ENCODE measurements at places on chromosomes 2 and 18.

- DNase-seq: no peak
Measured at GRCh38 chr18:519019-519879, 18.7 kb upstream of the COLEC12 start.

GRCh38 chr2:111702119-111702803, 181.7 kb downstream of the ANAPC1 start:
- peak; percentile 67 for DNase-seq

DNA sequence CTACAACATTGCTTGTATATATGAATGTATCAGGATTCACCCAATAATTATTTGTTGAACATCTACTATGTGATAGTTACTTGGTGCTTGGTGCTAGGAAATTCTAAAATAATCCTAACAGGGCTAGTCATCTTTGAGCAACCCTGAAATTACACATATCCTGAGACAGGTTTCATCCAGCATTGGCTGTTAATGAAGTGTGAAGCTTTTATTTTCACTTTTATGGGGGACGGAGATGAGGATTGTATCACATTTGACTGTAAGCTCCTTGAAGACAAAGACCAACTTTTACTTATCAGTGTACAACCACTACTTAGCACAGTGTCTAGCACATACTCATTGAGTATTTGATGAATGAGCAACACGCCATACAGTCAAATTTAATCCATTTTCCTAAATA, 6.8 kb upstream of the GALM start:
- DNase-seq: no peak

GRCh38 chr2:28662468-28663181, 89.0 kb upstream of the PPP1CB start:
- no peak for DNase-seq

- no peak for DNase-seq
Measured at GRCh38 chr2:231923951-231924888, 2.0 kb downstream of the NPPC start.

GRCh38 chr2:19675003-19675629, 226.7 kb downstream of the TTC32 start:
- DNase-seq: no peak

DNA sequence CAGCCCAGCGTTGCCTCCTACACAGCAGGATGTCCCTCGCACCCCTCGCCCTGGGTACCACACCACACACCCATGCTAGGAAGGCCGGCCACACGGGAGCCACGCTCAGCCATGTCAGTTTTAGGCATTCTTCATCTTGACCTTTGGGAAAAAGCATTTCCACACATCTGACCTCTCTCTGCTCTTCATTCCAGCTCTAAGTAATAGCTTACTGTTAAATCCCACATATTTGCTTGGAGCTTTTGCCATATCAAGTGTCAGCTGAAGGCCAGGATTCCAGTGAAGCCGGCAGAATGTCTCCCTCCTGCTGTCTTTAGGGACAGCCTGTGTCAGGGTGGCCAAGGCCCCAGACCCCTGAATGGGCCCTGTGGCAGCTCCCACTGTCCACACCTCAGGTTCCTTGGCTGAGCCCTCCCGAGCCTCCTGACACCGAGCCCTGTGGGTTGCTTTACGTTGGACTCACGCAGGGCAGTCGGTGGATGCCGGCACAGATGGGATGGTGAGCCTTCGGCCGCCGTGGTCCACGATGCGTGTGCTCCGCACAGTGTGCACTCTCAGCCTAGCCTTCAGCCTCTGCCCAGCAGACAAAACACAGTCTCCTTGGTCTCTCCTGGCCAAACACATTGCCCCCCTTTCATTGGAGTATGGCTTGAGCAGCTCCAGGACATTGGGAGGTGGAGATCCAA, 202.0 kb downstream of the SEPTIN10 start:
- DNase-seq: no peak

DNA sequence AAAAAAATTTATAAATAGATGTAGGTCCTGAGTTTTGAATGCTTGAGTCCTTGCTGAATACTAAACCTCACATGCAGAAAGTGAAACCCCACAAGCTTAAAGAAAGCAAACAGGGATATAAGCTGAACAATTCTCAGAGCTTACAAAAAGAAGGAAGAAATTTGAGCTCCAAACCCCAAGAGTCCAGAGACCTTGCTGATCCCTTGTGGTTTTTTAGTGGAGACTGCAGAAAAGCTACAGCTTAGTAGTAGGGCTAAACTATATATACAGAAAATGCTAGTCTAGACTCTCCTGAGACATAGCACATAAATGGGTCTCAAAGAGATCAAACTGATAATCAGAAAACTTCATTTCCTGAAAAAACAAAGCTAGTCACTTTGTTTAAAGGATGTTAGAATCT, 1548.1 kb upstream of the ZEB2 start:
- no peak for DNase-seq
